Stimulated activated CD8-positive, alpha-beta memory T cell treated with anti-CD3 and anti-CD28 coated beads, Interleukin-2, amount 100 ng/mL, for 1 hour (primary cell): ENCODE measurements at places on chromosomes 11 and 22.

GRCh38 chr11:64057890-64058289 is 22.2 kb downstream of the FLRT1 start:
- DNase-seq = no peak

DNA sequence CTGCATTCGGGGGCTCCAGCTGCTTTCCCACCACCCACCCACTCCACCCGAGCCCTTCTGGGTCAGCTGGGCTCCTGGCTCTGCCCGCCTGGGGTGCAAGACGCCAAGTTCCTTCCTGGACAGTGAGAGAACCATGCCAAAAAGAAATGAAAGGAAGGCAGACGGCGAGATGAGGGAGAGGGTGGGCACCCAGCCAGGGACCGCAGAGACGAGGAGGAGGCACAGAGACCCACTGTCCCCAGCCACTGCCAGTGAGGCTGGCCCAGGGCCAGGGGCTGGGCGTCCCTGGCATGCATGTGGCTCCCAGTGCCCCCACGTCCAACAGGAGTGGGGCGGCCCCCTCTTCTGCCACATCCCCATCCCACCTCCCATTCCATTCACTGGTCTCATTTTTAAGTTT is 10.8 kb upstream of the CD81 start:
- DNase-seq = no peak

GRCh38 chr11:101448881-101449442 is 134.8 kb downstream of the TRPC6 start:
- no peak for DNase-seq

DNA sequence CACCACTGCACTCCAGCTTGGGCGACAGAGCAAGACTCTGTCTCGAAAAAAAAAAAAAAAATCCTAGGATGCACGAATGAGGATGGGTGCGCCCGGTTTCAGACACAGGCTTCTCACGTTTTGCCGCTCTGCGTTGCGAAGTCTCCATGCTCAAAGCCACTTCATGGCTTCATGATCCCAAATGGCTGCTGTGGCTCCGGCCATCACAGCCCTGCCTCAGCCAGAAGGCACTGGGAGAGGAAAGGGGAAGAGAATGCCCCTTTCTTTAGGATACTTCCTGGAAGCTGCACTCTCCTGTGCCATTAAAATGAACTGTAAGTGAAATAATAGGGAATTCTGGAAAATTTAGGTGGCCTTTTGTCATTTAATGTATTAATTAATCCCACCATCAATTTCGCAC is 116.4 kb upstream of the ANO1 start:
- no peak for DNase-seq

DNA sequence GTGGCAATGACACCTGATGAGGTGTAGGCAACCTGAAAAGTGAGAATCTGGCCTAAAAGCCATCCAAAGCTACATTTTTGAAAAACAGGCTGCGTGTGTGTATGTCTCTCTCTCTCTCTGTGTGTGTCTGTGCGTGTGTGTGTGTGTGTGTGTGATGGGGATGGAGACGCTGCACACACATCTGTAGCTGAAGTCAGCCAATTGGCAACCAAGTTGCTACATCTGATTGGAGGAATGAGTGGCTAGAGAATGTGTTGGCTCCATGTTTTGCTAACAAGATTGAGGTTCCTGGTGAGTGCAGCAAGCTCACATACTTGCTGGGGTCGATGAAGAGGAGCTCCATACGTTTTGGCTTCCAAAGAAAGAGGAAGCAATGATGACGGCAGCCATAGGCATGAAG is 311.4 kb upstream of the NCAM1 start:
- no peak for DNase-seq

DNA sequence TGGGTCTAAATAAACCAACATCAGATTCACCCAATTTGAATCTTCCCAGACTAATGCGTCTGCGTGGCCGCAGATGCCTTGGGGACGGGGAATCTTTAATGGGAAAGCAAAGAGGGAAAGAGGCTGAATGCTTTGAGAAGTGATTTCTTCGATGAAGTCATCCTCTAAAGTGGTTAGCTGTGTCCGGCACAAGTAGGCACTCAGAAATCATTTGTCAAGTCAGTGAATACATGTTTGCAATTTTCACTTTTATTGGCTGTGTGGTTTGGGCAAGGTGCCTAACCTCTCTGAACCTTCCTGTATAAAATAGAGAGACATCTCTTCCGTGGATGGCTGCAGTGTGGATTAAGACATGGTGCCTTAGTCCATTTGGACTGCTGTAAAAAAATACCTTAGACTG is 19.7 kb upstream of the IFT27 start:
- DNase-seq = no peak

- DNase-seq = no peak
Observed at GRCh38 chr22:39478441-39478850, 21.6 kb downstream of the MGAT3 start.

DNA sequence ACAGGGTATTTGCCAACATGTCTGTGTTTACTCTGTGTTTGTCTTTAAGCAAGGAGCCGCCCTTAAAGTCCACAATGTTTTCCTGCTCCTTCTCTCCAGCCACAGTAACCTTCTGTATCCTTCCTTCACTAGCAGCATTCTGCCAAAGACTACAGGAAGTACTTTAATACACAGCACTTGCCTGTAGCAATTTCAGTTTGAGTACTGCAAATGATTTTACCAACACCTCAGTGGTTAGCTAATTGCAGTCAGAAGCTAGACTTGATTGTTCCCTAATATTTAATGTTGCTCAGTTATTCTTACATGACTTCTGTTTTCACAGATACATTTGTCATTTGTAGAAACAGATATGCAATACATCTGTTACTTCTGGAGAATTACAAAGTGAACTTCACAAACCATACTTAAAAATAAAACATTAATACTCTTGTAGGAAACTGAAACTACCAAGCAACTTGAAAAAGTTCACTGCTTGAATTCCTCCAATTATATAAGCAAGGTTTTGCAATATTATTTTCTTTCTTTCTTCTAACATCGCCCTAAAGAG is 69.1 kb downstream of the FCHSD2 start:
- no peak for DNase-seq

DNA sequence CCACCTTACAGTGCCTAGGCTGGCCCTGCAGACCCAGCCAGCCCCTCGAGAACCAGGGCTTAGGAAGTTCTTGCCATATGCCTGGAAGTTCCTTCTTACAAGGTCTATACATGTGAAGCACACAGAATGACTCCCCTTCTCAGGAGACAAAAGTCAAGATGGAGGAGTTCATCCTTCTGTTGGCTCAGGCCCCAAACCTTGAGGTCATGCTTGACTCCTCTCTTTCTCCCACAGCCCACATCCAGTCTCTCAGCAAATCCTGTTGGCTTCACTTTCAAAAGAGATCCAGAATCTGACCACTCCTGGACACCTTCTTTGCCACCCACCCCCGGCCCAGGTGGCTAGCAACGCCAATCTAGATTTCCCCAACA is 1.7 kb upstream of the CD248 start:
- DNase-seq = no peak

DNA sequence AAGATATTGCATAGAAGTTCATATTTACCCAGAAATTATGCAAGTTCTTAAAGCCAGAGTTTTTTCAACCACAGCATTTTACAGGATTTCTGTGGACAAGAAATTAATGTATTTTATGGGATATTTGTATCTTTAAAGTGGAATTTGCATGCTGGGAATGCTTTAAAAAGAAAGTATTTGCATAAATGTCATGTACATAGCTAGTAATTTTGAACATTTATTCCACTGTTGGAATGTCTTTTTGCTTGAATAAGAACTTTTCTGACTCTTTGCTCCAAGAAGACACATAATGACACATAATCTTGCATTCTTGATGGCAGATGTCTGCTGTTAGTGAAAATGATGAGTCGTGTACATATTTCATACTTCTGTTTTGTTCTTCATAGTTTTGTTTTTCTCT is 66.6 kb downstream of the ATXN10 start:
- no peak for DNase-seq

- no peak for DNase-seq
Observed at GRCh38 chr11:15779518-15779917, 576.8 kb downstream of the SOX6 start.

DNA sequence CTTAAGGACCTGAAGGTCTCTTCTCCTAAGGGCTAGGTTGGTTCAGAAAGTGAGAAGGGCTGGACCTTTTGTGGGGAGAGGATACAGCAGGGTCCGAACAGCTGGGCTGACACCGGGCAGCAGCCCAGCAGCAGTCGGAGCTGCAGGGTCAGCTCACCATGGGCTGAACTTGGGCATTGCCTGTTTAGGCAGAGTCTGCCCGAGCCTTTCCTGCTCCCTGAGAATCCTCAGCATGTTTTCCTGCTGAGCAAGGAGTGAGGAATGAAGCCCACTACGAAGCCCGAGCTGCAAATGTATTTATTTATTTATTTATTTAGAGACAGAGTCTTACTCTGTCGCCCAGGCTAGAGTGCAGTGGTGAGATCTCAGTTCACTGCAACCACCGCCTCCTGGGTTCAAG is 83.9 kb downstream of the PTPRJ start:
- no peak for DNase-seq

- peak; percentile 94 for DNase-seq
Observed at GRCh38 chr11:62621567-62622470, at the start of gene B3GAT3. B3GAT3 (minus strand) TSS chr11:62621986; CDS start chr11:62621947, 39 bp downstream.

- DNase-seq = no peak
Observed at GRCh38 chr11:73323464-73323863, 15.4 kb downstream of the ARHGEF17 start.

DNA sequence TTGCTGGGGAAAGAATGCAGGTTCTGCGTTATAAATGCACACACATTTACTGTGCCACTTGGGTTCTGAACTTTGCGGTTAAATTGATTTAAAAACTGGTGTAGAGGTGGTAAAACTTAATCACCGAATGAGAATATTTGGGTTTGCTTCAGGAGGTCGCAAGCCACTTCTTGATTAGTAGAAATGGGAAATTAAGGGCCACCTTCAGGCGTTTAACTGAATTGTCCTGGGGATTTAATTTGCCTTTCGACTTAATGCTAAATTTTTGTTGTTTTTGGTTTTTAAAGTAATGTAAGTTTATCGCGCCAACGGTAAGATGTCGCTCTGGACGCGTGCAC is 459 bp upstream of the NCR3LG1 start:
- DNase-seq = no peak

GRCh38 chr11:15057329-15057728 is 16.1 kb upstream of the CALCB start:
- DNase-seq = no peak

GRCh38 chr11:55726715-55727324 is 46.4 kb upstream of the OR5D13 start:
- DNase-seq = no peak

- DNase-seq = no peak
Observed at GRCh38 chr11:35334385-35335090, 84.8 kb downstream of the SLC1A2 start.

DNA sequence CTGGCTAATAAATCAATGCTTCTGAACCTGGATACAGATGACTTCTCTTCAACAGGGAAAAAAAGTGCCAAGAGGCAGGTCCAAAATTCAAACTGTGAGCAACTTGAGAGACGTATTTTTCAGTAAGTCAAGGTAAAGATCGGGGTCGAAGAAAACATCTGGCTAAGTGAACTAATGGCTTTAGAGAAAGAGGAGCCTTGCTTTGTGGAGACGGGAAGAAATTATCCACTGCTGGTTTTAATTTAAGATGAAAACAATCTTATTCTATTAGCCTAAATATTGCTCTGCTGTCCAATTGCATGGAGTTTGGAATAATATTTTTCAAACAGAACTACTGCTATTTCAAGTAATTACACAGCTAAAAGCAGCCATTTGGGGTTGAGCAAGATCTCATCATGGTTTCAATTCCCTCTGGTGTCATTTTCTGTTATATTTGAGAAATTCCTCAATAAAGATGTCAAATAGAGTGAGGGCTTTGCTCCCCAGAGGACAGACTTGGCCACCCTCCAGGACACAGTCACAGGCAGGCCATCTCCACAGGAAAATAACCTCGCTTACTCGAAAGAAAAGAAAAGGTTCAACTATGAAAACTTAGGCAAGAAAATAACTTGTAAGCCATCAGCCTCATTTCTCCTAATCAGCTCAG is 29.8 kb downstream of the SCUBE1 start:
- DNase-seq = no peak

DNA sequence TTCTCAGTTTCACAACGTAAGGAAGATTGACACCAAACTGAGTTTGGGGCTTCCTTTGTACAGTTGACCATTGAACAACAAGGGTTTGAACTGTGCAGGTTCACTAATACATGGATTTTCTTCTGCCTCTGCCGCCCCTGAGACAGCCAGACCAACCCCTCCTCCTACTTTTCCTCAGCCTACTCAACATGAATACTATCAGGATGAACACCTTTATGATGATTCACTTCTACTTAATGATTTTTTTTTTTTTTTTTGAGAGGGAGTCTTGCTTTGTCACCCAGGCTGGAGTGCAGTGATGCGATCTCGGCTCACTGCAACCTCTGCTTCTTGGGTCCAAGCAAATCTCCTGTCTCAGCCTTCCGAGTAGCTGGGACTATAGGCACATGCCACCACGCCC is 14.6 kb downstream of the RBM4 start:
- DNase-seq = no peak

DNA sequence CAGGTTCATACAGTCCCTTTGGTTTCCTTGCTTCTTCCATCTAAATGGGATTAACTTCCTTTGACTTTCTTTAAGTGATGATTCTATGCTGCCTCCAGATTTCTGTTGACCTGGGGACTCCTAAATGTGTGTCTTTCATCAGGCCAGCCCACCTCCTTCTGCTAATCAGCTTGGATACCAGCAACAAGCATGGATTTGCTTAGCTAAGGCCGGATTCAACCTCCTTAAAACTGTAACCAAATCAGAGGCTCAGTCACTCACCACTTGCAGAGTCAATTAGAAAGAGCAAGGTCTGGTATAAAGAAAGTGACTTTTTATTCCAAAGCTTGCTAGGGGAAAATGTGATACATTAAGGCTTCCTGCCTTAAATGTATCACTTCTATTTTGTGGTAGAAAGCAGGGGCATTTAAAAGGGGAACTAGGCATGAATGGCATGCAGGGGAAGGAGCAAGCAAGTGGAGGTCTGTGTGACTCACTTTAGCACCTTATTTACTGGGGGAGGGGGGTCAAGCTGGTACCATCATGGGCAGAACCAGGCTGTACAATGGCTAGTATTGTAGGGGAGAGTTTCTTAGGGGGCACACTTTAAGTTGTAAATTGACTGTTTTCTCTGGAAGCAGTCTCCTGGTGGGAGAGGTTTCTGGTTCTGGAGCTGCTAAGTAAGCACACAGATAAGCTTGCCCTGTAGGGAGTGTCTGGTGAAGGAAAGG is 239.0 kb upstream of the PDGFD start:
- DNase-seq = no peak

DNA sequence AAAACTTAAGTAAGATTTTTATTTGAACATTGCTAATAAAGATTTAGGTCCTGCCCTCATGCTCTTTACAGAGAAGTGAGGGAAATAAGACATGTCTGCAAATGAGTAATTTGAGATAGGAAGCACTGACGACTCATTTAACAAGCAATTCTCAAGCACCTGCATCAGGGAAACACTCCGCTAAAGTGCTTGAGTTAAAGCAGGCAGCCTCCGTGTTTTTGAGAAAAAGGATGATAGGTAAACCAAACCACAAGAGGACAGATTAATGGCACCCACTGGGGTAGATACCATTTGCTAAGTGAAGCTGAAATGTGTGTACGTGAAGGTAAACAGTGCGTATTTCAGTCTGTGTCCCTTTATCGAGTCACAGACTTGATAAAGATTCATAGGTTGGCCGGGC is 184.6 kb upstream of the CARD18 start:
- DNase-seq = no peak
